Inflammatory macrophage (primary cell): ENCODE measurements at places on chromosomes 1 and 21.

GRCh38 chr1:241310451-241310850 lies 46.6 kb downstream of the RGS7 start:
- no peak for DNase-seq

DNA sequence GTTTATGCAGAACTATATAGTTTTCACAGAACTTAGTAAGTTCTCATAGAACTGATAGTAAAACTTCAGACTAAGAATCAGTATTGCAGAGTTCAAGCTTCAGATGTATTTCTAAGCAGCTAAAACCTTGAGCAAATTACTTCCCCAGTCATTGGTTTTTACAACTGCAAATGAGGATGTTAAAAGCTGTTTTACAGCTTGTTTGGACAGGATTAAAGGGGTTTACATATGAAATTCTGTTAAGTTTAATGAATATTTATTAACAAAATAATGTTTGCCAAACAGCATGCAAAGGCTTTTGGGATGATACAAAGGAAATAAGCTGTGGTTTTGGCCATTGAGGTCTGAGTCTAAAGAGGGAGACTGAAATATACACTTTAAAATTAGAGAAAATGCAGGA lies 39.1 kb downstream of the CRB1 start:
- DNase-seq = no peak

DNA sequence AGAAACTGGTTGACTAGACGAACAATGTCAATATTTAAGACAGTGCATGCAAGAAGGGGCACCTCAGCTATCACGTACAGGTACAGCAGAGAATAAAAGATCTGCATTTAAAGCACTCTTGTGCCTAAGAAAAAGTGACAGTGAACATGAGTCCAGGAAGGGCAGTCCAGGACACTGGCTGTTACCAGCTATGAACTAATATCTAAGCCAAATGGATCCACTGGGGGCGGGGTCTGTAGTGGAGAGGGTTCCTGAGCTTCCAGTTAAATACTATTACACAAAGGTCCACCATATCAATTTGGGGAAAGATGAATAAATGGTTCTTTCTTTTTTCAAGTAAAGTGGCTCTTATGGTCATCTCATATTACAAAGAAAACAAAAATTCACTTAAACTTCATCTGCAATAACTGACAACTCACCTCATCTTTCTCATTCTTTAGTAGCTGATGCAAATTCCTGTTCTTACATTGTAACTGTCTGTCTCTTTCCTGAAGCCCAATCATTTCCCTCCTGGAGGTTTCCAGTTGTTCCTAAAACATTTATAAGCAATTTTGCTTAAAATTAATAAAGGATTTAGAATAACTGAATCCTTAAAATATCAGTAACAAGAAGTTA lies 24.5 kb downstream of the SSX2IP start:
- DNase-seq = no peak

GRCh38 chr1:179206812-179207211 lies 22.7 kb downstream of the ABL2 start:
- no peak for DNase-seq

DNA sequence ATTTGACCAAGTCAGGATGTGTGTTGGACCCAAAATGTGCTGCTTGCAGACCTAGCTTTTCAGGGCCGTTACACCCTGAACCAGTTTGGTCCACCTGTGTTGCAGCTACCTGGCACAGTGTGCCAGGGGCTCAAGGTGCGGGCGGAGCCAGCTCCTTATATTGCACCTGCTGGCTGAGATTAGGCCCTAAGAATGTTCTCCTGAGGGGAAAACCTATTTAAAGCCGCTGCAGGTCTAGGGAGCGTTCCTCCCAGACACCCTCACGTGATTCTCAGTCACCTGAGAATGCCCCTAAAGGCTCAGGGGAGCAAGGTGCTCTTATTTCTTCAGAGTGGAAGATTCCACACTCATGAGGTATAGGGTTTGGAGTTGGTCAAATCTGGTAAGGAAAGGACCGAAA lies 12.0 kb downstream of the GSTM3 start:
- no peak for DNase-seq

DNA sequence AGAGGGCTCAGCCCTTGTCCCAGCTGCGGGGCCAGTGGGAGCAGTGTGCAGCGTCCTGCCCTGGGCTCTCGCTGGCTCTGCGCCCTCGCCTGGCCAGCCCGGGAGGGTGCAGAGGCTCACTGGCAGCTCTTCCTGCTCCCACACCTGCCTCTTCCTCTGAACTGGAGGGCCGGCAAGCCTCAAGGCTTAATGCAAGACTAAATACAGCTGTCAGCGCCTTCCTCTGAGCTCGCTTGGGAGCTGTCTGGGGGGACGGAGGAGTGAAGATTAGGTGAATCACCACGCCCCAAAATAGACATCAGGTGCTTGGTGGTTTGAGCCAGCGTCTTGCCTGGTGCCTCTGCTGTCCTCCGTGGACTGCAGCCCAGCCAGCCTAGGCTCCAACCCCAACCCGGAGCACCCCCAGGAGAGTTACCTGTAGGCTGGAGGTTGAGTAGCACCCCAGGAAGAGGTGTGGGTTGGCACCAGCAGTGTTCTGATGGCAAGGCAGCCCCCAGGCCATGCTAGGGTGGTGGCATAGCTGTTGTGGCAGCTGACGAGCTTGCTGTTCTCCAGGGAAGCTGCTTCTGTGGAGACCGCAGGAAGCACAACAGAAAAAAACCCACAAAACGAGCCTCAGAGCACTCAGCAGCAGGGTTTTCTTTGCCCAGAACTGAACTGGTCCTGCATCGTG lies 36.9 kb downstream of the UMODL1 start:
- peak; percentile 68 for DNase-seq

DNA sequence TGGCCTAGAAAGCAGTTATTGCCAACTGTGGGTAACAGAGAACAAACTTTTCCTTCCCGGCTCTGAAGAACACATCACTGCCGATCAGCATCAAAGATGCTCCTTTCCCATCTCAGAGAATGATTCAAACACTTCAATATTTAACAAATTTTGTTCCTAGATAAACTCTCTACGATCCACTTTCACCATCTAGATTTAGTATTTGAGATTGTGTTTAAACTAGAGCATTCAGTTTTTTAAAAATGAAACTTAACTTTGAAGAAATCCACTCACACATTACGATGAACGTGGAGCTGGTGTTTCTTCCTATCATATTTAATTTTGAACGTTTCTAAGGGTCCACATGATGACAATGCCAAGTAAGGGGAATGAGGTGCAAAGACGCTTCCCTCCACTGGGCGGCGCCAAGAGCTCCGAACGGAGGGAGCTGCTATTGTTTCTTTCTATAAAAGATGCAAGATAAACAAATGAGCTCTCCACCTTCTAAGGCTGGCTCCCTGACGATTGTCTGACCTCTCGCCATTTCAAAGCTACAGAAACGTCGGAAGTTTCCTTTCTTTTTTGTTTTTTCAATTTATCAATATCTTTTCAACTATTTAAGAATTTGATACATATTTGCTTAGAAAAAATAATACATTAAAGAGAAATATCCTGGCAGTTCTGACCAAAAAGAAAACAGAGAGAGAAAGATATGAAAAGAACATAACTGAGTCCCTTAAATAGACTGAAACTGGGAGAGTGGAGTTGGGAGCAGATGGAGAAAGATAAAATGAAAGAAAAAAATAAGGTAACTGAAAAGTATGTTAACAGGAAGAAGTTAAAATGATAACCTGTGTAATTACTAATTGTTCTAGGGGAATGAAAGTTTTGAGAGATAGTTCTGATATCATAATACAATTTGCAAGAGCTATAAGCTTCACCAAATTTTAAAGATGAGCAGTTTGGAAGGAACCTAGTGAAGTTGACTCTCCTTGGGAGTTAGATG lies 4.4 kb upstream of the BARHL2 start:
- peak; percentile 53 for DNase-seq

DNA sequence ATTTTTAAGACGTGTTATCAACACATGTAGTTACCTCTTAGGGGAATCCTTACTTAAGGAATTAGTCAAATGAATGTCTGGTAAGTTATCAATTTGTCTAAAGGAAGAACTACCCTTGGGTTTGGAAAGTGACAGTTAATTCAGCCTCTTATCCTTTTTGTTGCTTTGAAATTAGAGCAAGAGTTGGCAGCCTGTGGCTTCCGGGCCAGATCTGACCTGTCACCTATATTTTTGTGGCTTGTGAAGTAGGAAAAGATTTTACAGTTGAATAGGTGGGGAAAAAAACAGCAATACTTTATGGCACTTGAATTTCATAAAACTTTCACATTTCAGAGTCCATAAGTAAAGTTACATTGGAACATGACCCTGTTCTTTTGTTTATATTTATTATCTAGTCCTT lies 5.5 kb downstream of the MRPS6 start:
- no peak for DNase-seq

- no peak for DNase-seq
Measured at GRCh38 chr1:32742956-32743355, 40.4 kb upstream of the SYNC start.

DNA sequence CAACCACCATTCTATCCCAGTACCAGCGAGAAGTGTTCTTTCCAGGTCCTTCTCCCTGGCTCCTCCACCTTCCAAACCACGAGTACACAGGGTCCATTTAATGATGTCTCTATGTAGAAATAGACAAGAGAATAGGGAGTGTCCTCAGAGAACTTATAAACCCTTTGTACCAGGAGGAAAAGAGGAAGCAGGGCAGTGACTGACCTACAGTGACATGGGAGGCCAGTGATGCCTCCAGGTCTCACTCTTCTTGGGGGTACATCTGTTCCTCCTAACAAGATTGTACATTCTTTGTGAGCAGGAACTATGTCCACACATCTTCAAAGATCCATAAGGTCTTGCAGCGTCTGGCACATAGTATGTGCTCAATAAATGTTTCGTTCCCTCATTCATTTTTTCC lies 18.7 kb upstream of the FMOD start:
- peak; percentile 57 for DNase-seq

DNA sequence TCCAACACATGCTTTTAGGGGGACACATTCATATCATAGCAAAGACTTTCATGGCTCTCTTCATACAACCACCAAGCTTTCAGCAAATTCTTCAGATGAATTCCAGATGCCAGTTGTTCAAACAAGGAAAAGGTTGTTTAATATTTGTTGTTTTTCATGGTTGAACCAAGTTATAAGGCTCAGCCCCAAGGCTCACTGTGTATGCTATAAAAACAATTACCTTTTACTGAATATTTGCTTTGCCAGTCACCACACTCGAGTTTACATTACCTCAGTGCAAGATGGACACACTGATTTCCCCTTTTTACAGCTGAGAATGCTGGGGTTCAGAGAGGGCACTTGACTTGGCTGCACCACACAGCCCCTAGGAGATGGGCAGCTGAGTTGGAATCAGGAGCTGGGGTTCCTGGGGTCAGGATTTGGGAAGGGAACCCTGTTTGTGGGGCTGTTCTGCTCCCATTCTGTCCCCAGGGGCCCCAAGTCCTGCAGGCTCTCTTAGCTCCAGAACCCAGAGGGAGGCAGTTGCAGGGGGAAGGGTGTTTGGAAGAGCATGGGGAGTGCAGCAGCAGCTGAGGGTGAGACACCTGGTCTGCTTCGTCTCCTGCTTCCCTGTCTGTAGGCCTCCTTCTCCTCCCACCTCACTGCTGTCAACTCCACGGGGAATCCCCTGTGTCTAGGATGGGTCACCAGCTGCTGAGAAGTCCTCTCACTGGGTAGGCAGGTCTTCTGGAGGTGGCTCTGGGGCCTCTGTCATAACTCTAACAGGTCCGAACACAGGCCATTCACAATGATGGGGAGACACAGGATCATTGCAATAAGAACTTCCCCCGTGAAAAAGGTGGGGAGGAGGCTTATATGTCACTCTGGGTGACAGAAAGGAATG lies 12.8 kb upstream of the TMPRSS2 start:
- no peak for DNase-seq

DNA sequence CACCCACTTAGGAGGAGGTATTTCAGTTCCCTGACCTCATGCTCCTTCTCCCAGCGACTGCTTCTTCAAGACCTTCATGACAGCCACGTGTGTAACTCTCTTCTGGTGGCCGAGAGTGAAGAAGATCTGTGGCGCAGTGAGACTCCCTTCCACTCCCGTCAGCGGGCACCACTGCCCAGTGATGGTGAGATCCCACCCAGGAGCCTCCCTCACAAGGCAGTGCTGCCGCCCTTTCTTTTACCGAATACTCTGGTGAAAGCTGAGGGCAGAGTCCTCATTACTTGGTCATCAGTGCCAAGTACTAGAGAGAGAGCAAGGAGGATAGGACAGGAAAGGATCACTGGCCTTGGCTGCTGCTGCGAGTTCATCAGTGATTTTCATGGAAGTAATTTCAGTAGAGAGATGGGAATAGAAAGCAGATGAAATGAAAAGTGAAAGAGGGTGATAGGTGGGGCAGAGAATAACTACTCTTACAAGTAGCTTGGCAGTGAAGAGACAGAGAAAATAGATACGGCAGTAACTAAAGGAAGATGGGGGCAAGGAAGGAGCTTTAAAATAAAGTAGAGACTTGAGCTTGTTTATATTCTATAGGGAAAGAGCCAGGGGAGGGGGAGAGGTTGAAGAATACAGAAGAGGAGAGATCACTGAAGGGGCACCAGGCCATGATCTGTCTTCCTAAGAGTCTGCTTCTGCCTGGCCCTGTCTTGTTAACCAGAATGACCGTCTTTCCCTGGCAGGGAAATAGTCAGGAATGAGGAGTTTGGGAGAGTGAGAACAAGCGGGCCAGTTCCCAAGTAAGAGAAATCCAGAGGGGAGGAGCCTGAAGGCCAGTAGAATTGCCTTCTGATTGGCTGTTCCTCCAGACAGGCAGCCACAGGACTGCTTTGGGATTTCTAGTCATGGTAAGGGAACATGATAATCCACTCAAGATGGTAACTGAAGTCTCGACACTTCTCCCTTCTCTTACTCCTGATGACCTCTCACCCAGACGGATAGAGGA lies 18.3 kb downstream of the HYI start:
- DNase-seq = no peak

GRCh38 chr1:178243890-178244289 lies 150.0 kb downstream of the RASAL2 start:
- DNase-seq = no peak

DNA sequence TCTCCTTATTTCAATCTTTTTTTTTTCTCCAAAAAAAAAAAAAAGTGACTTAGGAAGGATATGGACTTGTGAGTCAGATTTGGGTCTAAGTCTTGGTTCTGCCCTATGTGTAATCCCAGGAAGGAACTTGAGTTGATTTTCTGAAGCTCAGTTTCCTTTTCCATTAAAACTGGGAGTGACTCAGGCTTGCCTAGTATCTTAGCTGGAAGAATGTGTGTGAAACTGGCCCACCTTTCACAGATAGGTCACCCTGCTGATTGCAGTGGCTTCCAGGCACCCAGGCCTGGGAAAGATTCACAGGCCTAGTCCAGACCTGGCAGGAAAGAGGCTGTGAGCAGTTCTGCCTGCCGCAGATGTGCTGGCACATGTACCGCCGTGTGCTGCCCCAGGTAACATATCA lies 218.3 kb upstream of the HOOK1 start:
- no peak for DNase-seq

- DNase-seq = no peak
Measured at GRCh38 chr1:34682452-34683223, 72.2 kb upstream of the GJB5 start.

GRCh38 chr1:212752252-212752933 lies 39.2 kb downstream of the NSL1 start:
- DNase-seq = peak; percentile 80

GRCh38 chr1:244068567-244068966 lies 17.5 kb downstream of the ZBTB18 start:
- DNase-seq = no peak

DNA sequence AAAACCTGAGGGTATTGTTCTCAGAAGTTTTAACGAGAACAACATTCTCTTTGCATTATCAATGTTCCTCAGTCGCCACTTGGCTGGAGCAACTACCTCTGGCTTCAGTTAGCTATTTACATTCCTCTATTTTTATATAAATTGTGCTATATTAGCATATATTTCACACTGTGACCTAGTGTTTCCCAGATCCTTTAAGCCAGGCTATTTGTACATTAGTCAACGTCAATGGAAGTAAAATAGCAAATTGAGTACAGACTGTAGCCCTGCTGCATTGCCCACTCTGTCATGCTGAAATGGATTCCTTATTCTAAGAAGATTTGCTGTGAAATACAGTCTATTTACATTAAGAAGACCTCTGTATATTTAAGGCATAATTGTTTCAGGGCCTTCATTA lies 213.8 kb downstream of the ROR1 start:
- DNase-seq = no peak
